Vagina (tissue), 2 donors: ENCODE measurements at places on chromosomes 3 and 15.

DNA sequence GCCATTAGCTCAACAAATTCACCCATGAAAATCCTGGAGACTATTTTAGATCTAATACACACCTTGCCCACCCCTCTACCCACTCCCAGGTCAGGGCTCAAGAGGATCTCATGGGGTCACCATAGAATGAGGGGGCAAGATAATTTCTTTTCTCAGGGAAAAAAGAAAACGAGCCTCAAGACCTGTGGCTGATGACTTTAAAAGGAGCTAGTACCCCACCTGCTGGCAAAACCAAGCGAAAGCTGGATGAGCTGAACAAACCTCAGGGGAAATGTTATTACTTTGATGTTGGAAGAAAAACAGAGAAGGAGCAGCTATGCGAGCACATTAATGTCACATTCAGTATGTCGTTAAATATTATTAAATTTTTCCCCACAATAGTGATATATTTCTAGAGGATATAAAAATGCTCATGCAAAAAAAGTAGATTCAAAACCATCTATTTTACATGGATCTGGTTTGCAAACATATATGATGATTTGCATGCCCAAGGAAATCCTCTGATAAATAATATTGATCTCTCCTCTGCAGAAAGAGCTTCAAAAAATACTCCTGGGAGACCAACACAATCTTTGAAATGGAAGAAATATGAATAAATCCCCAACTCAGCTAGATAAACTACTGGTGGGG is 37.7 kb downstream of the PLD1 start:
- H3K27me3 ChIP-seq: no peaks in the 10 kb centered on the region
- DNase-seq: no peak

GRCh38 chr3:175179055-175179454 is 319.9 kb downstream of the NAALADL2 start:
- H3K4me3 ChIP-seq: no peak overlapping the region
- no peaks in the 10 kb centered on the region for H3K4me1 ChIP-seq
- H3K27ac ChIP-seq: no peak overlapping the region
- H3K27me3 ChIP-seq: no peaks in the 10 kb centered on the region

DNA sequence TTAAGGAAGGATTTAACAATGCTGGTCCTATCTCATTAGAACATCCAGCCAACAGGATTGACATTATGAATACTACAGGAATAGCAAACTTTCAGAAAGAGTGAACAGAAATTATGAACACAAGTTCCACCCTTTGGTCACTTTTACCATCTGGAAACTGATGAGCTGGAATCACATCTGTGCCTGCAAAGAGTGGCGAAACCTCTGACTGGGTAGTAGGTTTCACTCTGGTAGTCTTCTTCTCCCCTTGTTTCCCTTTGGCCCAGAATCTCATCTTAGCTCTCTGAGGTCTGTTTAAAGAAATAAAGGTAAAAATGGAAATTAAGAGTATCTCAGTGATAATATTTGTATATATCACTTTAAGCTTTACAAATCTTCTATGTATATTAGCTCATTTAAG is 73.1 kb downstream of the NR2E3 start:
- H3K36me3 ChIP-seq: no peaks in the 10 kb centered on the region
- H3K27ac ChIP-seq: no peak overlapping the region
- no peaks in the 10 kb centered on the region for H3K27me3 ChIP-seq

GRCh38 chr15:33655488-33655887 is 312.8 kb upstream of the CHRM5 start:
- DNase-seq: no peak
- no peak overlapping the region for H3K4me3 ChIP-seq
- no peaks in the 10 kb centered on the region for H3K4me1 ChIP-seq
- no peak overlapping the region for H3K27ac ChIP-seq

DNA sequence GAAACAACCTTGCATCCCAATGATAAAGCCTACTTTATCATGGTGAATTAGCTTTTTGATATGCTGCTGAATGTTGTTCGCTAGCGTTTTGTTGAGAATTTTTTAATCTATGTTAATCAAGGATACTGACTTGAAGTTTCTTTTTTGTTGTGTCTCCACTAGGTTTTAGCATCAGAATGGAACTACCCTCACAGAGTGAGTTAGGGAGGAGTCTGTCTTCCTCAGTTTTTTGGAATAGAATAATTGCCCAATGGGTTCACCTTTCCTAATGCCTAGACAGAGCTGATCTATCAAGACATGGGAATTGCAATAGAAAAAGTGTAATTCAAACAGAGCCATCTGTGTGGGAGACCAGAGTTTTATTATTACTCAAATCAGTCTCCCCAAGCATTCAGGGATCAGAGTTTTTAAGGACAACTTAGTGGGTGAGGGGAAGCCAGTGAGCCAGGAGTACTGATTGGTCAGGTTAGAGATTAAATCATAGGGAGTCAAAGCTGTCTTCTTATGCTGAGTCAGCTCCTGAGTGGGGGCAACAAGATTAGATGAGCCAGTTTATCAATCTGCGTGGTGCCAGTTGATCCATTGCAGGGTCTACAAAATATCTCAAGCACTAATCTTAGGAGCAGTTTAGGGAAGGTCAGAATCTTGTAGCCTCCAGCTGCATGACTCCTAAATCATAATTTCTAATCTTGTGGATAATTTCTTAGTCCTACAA is 237.4 kb upstream of the PPP2R3A start:
- no peak overlapping the region for H3K27ac ChIP-seq
- no peak for DNase-seq
- no peak overlapping the region for H3K4me3 ChIP-seq
- H3K4me1 ChIP-seq: no peaks in the 10 kb centered on the region

- peaks cover 11% of the 10 kb centered on the region for H3K36me3 ChIP-seq
- H3K4me3 ChIP-seq: no peak overlapping the region
- H3K27me3 ChIP-seq: no peaks in the 10 kb centered on the region
- peak overlapping the region; percentile 73 for H3K27ac ChIP-seq
- no peak for DNase-seq
Observed at GRCh38 chr3:53109190-53109589, 21.0 kb downstream of the RFT1 start.

DNA sequence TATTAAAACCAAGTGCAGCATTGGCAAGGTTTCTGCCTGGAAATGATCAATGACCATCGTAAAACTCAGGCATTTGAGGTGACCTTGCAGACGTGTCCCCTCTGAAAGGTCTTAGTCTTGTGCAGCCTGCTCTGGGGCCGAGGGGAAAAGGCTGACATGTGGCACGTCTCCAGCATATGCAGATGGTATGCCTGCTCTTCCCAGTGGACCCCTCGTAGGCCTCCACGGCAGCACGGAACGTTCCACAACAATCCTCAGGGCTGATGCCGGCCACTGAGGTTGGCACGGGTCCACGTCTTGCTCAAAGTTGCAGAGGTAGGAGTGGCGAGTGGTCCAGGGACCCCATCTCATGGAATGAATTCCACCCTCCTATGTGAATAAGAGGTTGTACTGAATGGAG is 247.5 kb upstream of the LYSMD4 start:
- no peak for DNase-seq
- H3K27ac ChIP-seq: no peak overlapping the region
- H3K4me1 ChIP-seq: no peaks in the 10 kb centered on the region
- H3K27me3 ChIP-seq: no peaks in the 10 kb centered on the region

- H3K4me1 ChIP-seq: no peaks in the 10 kb centered on the region
- no peaks in the 10 kb centered on the region for H3K27me3 ChIP-seq
- H3K4me3 ChIP-seq: no peak overlapping the region
Observed at GRCh38 chr15:93017526-93017925, 71.5 kb downstream of the RGMA start.

- no peaks in the 10 kb centered on the region for H3K27me3 ChIP-seq
- no peak for DNase-seq
- H3K4me3 ChIP-seq: no peak overlapping the region
- H3K4me1 ChIP-seq: no peaks in the 10 kb centered on the region
Observed at GRCh38 chr15:57353317-57353804, 22.9 kb upstream of the CGNL1 start.

DNA sequence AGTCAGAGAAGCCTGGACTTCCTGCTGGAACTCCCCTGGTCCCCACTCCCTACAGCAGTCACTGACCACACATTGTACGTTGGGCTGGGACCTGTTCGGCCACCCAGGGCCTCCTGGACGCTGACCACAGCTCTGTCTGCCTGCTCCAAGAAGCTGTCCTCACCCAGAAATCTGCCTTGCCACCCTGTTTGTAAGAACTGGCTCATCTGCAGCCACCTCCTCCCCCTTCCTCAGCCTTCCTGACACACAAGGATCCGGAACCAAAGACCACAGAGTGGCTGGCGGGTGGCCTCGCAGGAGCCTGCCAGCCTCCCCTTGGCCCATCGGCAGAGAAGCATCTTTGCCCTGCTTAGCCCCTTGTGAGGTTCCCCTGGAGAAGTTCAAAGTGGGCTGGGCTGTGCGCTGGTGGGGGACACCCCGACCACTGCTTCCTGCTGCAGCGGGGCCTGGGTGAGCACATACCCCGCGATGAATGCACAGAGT is 91.9 kb downstream of the PCSK6 start:
- DNase-seq: no peak
- H3K27me3 ChIP-seq: no peaks in the 10 kb centered on the region
- no peaks in the 10 kb centered on the region for H3K4me1 ChIP-seq
- H3K27ac ChIP-seq: no peak overlapping the region

DNA sequence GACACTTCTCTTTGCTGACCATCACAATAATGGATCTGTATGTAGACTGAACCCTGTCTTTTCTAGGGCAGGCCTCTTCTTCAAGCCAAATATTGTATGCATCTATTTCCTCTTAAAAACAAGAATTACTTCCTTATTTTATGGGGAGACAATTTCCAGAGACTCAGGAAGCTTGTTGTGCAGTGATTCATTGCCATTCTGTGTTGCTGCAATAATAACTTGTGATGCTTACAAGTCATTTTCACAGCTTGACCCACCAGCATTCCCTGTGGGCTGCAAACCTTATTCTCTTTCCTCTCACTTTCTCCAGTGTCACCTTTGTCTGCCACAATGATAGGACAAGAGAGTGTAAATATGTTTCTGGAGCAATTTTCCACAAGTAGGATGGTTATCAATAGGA is 276.7 kb upstream of the SGO1 start:
- H3K27me3 ChIP-seq: no peaks in the 10 kb centered on the region
- DNase-seq: no peak
- no peaks in the 10 kb centered on the region for H3K36me3 ChIP-seq
- H3K4me1 ChIP-seq: no peaks in the 10 kb centered on the region
- H3K27ac ChIP-seq: no peak overlapping the region

GRCh38 chr15:94620632-94621031 is 389.3 kb downstream of the MCTP2 start:
- no peaks in the 10 kb centered on the region for H3K4me1 ChIP-seq
- H3K36me3 ChIP-seq: no peaks in the 10 kb centered on the region
- H3K27ac ChIP-seq: no peak overlapping the region
- H3K4me3 ChIP-seq: no peak overlapping the region
- H3K27me3 ChIP-seq: no peaks in the 10 kb centered on the region
- DNase-seq: no peak

GRCh38 chr3:34016925-34017587 is 218.6 kb downstream of the PDCD6IP start:
- H3K27ac ChIP-seq: no peak overlapping the region
- no peaks in the 10 kb centered on the region for H3K36me3 ChIP-seq
- H3K4me3 ChIP-seq: no peak overlapping the region
- no peaks in the 10 kb centered on the region for H3K4me1 ChIP-seq
- H3K27me3 ChIP-seq: no peaks in the 10 kb centered on the region
- DNase-seq: no peak

DNA sequence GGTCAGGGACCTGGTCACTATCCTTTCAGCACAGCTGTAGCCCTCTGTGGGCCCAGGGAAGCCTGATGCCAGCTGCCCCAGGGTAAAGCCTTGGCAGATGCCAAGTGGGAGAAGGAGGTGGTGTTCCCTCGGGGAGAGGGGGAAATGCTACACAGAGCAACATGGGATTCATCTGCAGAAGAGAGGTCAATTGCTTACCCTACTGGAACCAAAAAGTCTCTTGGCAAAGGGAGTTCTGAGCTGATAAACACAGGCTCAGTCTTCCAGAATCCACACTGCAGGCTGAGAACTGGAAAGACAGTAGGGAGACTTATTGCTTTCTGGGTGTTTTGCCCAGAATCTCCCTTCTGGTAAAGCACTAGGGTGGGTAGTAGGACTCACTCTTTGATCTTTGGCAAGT is 100.1 kb upstream of the NEO1 start:
- H3K27ac ChIP-seq: no peak overlapping the region
- no peaks in the 10 kb centered on the region for H3K36me3 ChIP-seq
- DNase-seq: peak; percentile 25

DNA sequence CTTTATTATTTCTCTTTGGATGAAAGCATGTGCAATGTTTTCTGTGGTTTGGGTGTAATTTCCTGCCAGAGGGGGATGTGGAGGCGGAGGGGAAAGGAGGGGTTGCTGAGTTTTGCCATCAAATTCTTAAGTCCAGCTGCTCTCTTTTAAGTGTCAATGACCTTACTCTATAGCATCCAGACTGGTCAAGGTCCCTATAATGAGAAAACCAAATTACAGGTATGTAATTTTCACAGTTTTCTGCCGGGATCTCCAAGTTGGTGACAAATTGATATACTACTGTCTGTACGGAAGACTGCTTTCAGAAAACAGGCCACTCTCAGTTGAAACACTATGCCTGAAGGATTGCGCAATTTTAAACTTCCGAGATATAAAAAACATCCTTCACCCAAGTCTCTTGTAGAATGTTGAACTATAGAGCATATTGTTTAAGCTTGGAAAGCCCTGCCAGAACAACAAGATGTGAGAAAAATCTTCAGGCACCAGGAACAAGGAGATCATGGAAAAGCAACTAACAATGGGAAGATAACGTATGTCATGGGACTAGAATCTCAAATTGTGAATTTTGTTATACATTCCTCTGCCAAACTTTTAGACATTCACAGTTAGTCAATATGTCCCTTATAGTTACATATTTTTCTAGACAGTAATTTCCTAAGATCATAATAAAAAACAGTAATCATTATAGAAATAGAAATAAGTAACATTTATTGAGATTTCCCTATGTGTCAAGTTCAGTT is 300.7 kb upstream of the SATB1 start:
- DNase-seq: no peak
- H3K27ac ChIP-seq: no peak overlapping the region
- H3K36me3 ChIP-seq: no peaks in the 10 kb centered on the region

GRCh38 chr3:86800116-86800515 is 190.8 kb downstream of the VGLL3 start:
- H3K27me3 ChIP-seq: no peaks in the 10 kb centered on the region
- no peaks in the 10 kb centered on the region for H3K4me1 ChIP-seq
- H3K27ac ChIP-seq: no peak overlapping the region
- no peaks in the 10 kb centered on the region for H3K36me3 ChIP-seq
- H3K4me3 ChIP-seq: no peak overlapping the region

GRCh38 chr3:3881050-3881449 is 81.8 kb downstream of the LRRN1 start:
- H3K27ac ChIP-seq: no peak overlapping the region
- no peaks in the 10 kb centered on the region for H3K4me1 ChIP-seq
- no peaks in the 10 kb centered on the region for H3K36me3 ChIP-seq
- H3K27me3 ChIP-seq: no peaks in the 10 kb centered on the region

GRCh38 chr15:74206801-74207281 is 4.3 kb upstream of the STRA6 start:
- no peak for DNase-seq
- H3K4me1 ChIP-seq: peaks cover 19% of the 10 kb centered on the region
- no peaks in the 10 kb centered on the region for H3K27me3 ChIP-seq
- no peak overlapping the region for H3K27ac ChIP-seq

GRCh38 chr3:101722394-101723173 is 1.8 kb upstream of the CEP97 start:
- no peaks in the 10 kb centered on the region for H3K27me3 ChIP-seq
- no peak overlapping the region for H3K27ac ChIP-seq
- H3K4me3 ChIP-seq: no peak overlapping the region
- H3K36me3 ChIP-seq: peaks cover 8% of the 10 kb centered on the region
- DNase-seq: no peak
- peaks cover 4% of the 10 kb centered on the region for H3K4me1 ChIP-seq
